ENCODE measurements at places on chromosomes 7 and 10.

- DNase-seq, result no peak
These were observed 35.2 kb downstream of the UBTD1 start for GRCh38 chr10:97533888-97534287.

DNA sequence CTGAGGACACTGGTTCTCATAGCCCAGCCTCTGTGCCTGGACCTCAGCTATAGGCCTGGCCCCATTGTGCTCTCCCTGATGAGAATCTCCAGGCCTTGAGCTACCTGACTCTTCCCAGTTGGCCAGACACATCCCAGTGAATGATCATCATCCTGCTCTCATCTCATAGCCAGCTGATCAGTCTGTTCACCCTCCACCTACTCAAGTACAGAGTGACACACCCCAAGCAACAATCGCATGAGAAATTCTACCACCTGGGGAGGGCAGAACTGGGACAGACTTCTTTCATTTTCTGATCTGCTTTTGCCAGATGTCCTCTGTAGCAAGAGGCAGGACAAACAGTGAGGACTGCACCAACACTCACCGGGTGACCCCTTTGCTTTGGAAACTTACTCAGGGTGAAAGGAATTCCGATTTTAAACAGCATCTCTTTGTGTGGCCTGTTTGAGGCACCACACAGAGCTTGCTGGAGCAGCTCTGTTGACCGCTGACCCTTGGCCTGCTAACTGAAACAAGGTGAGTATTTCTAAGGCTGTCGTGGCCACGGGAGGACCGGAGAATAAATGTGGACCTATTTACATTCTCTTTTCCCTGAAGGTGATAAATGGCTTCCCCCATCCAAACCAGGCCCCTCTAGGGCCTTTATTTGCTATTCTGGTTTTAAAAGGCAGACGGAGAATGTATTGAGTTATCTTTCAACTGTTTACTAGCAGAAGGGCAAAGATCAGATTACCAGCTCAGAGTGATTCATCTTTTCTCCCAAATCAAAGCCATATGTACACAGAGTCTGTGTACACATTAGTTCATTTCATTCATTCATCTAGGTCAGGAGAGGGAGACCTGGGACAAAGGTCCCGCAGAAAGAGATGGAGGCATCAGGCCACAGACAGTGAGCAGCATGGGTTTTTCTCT is 181.4 kb upstream of the TNS3 start:
- DNase-seq, result no peak

- no peak for DNase-seq
These were observed 6.0 kb downstream of the CAMK1D start for GRCh38 chr10:12355384-12355783.

DNA sequence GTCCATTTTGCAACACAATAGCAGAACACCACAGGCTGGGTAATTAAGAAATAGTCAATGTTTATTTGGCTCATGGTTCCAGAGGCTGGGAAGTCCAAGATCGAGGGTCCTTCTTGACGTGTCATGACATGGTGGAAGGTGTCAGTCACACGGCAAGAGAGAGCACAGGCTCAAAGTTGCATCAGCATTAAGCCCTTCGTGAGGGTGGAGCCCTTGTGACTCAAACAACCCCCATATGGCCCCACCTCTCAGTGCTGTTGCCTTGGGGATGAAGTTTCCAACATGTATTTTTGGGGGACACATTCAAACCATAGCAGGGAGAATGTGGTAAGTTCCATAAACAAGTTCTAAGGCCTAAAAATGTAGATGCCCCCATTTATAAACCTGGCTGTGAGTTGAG is 24.6 kb upstream of the GTPBP4 start:
- DNase-seq, result no peak

DNA sequence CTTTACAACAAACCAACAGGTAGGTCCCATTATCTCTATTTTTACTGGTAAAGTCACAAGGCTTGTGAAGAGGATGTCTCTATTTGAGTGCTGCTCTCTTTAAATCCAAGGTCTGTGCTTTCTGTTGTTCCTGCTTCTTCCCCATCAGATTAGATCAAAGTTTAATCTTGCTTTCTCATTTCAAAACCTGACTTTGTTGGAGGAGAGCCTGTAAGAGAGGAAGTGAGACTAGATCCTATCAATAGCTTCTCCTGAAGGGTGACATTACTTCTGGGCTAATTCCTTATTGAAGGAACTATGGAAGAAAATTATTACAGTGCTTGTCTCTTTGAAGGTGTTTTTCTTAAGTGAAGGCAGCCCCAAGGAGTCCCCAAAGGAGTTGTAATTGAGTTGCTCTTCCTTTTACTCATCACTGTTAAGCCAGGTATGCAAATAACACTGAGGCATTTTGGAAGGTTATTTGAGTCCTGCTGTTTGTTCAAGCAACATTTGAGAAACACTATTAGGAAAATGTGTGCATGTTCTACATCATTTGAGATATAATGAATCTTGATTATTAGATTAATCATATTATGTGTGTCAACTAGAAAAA is 146.2 kb upstream of the MBL2 start:
- no peak for DNase-seq

GRCh38 chr10:79608505-79609375 is 2.0 kb upstream of the SFTPA1 start:
- DNase-seq, result no peak

- no peak for DNase-seq
These were observed 133.4 kb downstream of the FZD1 start for GRCh38 chr7:91397612-91398011.

DNA sequence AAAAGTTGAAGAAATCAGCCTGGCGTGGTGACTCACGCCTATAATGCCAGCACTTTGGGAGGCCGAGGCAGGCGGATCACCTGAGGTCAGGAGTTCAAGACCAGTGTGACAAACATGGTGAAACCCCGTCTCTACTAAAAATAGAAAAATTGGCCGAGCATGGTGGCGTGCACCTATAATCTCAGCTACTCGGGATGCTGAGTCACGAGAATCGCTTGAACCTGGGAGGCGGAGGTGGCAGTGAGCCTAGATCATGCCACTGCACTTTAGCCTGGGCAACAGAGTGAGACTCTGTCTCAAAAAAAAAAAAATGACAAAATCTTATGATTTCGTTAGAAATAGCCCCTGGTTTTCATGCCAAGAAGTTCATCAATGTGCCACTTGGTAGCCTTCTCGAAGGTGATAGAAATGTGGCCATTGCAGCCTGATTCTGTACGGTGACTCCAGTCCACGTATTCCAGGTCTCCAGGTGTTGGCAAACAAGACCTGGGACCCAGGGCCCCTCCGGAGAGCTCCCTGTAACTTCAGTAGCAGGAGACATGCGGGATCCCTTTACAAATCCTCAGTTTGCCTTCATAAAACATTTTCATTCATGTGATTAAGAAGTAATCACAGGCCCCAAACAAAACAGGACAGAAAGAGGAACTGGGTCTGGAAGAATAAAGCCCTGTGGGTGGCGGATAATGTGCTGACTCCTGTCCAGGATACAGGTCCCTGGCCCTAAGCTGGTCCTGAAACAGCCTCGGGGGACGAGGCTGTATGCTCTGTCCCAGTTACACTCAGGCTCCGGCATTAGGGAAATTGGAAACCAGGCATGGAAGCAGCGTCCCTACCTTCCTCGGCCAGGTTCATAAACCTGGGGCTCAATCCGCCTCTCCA is 207.3 kb upstream of the SH2B2 start:
- DNase-seq, result no peak

GRCh38 chr10:70192326-70192968 is 22.1 kb upstream of the SAR1A start:
- no peak for DNase-seq

DNA sequence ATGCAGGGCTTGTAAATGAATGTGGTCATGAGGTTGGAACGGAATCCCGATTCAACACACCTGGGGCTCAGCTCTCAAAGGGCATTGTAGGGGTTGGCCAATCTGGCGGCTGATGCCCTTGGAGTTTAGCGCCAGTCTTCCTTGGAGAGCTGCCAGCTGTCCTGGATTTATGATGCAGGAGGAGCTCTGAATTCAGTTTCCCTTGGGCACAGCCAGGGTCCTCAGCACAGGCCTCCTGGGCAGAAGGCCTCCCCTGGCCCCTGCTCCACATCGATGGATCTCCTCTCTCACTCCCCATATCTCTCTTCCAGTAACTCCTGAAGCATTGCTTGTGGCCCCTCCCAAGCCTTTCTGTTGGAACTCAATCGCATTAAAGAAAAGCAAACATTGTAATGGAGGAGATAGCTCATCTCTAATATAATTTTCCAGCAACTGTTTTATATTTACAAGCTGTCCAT is 985 bp upstream of the CYTH3 start:
- DNase-seq, result no peak

GRCh38 chr7:151484971-151485707 is 34.6 kb downstream of the RHEB start:
- no peak for DNase-seq

DNA sequence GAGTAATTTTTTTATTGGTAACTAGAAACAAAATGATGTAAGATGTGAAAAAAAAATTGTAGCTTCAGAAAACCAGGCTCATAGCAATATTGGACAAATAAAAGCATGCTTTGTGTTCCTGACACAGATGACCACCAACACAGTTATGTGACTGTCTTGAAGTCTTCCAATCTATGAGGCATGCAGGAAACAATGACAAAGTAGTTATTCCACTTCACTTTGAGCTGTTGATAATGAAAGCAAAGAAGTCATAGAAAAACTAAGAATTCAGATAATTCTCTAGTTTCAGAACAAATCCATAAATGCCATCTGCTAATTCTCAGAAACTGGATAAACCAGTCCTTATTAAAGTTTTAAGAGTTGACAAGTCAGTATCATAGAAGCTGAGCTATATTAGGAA is 378.4 kb upstream of the SEMA3D start:
- no peak for DNase-seq

DNA sequence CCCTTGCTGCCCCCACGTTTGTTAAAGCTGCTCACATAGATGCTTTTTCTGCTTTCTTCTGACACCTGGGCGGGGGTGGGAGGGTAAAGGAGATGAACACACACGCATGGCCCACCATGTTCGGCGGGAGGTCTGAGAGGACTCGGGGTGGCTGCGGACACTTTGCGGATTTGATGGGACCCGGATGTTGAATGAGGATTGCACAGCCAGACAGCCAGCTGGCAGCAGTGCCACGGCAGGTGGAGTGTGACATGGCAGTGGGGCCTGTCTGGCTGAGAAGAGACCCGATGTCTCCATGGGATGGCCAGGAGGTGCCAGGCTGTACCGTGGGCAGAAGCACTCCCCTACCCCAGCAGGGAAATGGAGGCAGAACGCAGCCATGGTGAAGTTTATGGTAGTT is 31.2 kb downstream of the PPP2R2D start:
- DNase-seq, result no peak

DNA sequence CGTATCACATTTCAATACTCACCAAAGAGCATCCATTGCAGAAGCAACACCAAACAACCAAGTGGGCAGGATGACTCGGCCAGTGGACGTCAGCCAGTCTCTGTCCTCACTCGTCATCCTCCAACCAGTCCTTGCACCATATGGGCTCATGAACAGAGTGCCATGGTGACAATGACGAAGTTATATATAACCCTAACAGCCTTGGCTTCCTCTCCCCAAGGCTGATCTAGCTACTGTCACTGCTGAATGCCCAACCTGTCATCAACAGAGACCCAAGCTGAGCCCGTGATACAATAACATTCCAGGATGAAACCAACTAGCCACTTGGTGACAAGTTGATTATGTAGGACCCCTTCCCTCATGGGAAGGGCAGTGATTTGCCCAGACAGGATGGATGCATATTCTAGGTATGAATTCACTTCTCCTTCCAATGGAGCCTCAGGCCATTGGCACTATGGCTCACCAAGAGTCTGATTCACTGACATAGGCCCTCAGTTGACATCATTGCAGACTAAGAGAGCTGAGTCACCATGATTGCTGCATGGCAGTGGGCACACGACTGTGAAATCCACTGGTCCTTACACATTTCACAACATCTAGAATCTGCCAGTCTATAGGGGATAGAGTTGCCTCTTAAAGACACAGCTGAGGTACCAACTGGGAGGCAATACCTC is 26.3 kb upstream of the PPIF start:
- no peak for DNase-seq

DNA sequence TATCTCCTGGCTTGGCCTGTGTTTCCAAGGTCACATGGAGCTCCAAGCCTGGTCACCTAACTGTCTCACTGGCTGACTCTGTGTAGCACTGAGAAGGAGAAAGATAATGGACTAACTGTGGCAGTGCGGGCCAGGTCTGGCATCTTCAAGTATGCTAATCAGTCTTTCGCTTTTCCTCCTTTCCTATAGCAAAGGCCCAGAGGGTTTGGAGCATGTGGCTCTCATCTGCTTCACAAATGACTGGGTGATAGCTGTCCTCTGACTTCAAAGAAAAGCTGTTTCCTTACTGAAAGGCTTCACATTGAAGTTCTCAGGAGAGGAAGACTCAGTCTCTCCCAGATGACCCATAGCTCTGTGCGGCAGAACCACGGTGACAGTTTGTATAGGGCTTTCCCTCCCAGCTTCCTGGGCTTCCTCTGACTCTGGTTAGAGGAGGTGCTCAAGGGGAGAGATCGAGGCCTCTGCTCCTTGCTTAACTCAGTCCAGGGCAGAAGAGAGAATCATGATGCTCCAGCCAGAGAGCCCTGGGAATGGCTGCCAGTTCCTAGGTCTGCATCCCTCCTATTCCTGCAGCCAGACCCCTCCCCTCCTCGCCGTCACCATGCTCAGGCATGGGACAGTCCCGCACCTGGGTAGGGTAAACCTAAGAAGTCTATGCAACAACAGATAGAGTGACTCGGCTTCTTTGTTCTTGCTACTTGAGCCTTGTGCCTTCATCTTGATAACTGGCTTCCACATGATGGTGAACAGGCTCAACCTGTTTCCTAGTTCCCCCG is 72.3 kb downstream of the CCDC71L start:
- DNase-seq, result no peak

DNA sequence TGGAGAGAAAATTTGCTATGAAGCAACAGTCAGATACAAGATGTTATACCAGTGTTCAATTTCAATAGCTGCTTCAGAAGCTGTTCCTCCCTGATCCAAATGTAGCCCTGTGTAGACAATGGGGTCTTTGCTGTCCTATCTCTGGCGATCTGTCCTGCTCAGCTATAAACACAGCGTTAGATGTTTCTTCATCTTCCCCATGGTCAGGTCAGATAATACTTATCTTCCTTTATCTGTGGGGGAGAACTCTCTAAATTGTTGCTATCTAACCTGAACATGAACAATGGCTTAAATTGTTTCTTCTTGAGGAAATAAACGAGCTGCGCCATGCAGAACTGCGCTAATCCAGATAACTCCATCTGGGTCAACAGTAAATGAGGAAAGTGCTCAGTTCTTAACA is 15.6 kb upstream of the KIAA1217 start:
- DNase-seq, result no peak

DNA sequence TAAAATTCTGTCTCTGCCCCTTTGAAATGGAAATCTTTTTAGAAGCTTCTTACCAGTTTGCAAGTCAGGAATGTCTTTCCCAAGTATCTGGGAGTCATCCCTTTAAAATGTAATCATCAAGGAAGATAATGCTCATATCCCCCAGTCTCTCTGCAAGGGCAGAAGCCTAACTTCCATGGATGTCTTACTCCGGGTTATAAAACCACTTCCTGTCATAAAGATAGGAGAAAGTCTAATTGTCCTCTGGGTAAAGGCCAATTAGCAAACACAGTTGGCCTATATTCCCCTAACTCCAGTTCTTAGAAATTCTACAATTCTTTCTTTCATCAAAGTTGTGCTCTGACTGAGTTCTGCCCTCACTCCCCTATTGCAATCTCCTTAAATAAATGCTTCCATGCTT is 1631.5 kb upstream of the LRRTM3 start:
- DNase-seq, result no peak
